T-cell (primary cell): ENCODE measurements at places on chromosomes 16 and 17.

DNA sequence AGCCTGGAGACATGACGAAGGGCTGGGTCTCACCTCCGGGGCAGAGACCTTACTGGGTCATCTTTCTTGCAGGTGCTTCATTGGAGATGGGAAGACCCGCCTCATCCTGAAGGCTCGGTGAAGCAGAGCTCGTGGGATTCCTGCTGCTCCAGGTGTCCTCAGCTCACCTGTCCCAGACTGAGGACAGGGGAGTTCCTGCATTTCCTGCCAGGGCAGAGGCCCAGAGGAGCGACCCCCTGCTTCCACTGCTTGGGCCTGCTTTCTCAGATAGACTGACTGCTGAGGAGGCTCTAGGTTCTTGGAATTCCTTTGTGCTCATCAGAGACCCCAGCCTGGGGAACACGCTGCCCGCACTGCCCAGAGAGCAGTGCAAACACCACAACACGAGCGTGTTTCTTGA, 11.6 kb downstream of the AQP8 start:
- no peak for DNase-seq

- peak; percentile 14 for DNase-seq
Measured at GRCh38 chr16:2154533-2155090, 970 bp upstream of the TRAF7 start.

GRCh38 chr17:77526259-77526711, 385.5 kb downstream of the SEC14L1 start:
- DNase-seq, result no peak

GRCh38 chr17:55246583-55246982, 18.2 kb upstream of the HLF start:
- DNase-seq, result no peak

- DNase-seq, result no peak
Measured at GRCh38 chr17:28563475-28563874, 7.8 kb downstream of the PIGS start.

GRCh38 chr17:71071837-71072236, 902.5 kb downstream of the KCNJ2 start:
- DNase-seq, result no peak

DNA sequence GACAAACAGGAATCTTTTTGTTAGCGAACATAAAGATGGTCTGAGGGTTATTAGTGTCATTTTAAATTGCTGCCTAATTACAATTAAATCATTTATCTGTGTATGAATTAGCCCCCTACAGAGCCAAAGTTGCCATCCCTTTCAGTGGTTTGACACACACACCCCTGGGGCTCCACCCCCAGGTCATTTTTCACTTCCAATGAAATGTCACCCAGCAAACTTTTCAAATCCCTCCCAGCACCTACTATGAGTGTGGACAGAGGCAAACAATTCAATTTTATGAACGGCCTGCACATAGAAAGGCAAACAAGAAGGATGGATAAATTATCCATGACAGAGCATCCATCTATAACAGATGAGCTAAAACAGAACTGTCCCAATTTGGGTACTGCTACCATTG, 2.4 kb downstream of the MYH10 start:
- DNase-seq, result no peak

- no peak for DNase-seq
Measured at GRCh38 chr17:42409523-42410318, 13.3 kb downstream of the CAVIN1 start.

DNA sequence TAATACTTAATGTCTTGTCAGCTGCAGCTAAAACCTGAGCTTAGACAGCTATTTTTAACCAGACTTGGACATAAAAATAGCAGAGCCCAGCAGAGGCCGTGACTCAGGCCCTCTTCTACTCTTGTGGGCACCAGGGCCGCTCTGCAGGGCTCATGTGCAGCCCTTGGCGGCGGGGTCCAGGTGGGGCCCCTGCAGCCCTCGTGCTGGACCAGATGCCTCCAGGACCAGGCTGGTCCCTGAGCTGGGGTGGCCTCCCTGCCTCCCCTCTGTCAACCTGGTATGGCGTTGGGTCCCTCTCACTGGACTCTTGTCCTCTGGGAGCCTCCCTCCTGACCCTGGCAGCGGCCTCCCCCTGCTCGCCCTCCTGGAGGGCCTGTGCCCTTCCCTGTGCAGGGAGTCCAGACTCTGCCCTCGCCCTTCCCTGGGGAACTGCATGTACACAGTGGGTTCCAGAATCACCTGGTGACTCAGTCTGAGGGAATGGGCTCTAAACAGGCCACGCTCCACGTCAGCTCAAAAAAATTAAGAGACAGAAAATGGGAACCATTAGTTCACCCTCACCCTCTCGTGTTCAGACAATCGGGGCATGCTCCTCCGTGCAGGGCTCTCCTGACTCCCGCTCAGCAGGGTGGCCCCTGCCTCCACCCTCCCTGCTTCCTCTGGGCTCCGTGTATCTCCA, 9.7 kb downstream of the CDK5R1 start:
- no peak for DNase-seq

GRCh38 chr16:19974607-19975006, 90.0 kb upstream of the GPRC5B start:
- no peak for DNase-seq

DNA sequence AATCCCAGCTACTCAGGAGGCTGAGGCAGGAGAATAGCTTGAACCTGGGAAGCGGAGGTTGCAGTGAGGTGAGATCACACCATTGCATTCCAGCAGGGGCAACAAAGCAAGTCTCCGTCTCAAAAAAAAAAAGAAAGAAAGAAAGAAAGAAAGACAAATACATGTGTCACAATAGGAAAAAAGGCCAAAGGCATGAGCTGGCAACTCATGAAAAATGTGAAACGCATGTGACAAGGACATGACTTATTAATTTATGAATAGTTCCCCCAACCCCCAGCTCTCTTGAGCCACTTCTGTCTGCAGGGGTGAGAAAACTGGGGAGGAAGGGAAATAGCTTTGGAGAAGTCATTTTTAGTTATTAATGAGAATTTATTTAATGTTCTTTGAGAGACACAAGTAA, 120.6 kb downstream of the AIPL1 start:
- no peak for DNase-seq

DNA sequence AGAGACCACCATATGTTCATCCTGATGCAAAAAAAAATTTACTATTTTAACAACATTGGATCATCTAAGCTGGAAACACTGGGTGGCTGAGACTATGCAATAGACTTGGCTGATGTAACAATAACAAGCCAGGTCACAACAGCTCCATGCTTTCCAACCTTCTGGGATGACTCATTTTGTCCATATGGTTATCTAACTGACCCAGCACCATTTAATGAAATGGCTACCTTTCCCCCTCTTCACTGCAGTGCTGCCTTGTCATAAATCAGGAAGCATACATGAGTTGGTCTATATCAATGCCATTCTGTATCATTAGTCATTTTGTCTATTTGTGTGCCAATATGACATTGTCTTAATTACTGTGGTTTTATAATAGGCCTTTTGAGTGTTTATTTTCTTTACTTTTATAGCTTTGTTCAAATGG, 217.6 kb upstream of the KCNJ16 start:
- no peak for DNase-seq

- DNase-seq, result no peak
Measured at GRCh38 chr17:73099511-73099910, 7.0 kb upstream of the SLC39A11 start.

DNA sequence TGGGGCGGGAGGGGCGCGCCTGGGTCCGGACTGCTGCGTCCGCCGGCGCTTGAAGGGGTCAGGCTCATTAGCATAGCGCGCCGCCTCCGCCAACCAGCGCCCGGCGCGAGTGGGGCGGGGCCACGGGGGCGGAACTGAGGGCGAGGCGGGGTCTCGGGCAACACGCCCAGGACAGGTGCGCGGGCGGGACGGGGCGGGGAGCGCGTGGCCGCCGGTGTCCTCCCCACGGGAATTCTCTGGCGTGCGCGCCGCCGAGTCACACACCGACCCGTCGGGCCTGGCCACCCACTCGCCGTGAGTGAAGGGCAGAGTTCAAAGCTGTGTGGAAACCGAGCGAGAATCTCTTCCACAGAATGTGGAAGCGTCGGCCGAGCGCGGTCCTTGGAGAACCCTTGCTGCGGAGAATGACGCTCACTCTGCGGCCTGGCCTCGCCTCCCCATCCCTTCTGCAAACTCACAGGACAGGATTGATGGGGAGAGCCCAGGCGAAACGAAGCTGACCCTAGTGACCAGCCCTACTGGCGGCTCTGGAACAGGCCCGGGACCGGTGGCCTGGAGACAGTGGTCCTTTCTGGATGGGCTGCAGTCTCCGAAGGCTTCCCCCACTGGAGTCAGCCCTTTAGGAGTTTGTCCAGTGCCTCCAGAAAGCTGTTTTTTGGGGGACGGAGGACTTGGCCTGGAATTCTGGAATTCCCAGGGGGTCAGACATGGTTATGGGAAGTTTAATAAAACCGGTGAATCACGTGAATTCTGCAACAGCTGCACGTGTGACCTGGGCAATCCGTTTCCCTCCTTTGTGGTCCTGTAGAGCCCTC, at the start of gene SNAI3:
SNAI3 (minus strand) TSS at position 69 of the 815 bp plus-strand sequence. CDS start 101 bp downstream, outside the sequence.
- DNase-seq, result peak; percentile 67

DNA sequence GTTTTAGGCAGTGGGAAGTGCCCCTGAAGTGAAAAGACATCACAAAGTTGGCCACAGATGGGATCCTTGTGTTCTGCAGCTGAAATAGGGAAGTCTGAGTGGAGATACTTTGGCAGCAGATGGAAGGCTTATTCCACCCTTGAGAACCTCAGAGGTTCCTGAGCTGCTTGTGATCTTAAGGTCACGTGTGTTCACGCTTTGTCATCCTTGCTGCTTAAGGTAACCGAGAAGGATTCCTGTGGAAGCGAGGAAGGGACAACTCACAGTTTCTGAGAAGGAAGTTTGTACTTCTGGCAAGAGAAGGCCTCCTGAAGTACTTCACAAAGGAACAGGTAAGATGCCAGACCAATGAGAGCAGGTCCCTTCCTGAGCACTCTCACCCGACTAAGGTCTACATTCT, 12.2 kb downstream of the ADAP2 start:
- no peak for DNase-seq

DNA sequence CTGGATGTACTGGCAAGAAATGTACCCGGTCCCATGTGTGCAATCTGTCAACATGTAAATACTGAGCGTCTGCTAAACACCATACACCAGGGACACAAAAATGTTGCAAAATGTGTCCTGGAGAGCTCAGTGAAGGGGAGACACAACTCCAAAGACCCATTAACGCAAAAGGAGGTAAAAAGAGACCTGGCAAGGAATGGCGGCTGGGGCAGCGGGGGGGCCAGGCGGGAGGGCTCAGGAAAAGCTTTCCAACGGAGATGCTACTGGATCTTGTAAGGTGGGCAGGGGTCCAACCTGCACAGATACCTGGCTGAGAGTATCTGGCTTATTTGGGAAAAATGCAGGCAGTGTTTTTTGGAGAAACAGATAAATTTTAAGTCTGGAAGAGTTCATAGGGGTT, 40.7 kb downstream of the ADCY9 start:
- DNase-seq, result no peak

- DNase-seq, result peak; percentile 63
Measured at GRCh38 chr17:82236142-82236971, 7.5 kb downstream of the SLC16A3 start.

DNA sequence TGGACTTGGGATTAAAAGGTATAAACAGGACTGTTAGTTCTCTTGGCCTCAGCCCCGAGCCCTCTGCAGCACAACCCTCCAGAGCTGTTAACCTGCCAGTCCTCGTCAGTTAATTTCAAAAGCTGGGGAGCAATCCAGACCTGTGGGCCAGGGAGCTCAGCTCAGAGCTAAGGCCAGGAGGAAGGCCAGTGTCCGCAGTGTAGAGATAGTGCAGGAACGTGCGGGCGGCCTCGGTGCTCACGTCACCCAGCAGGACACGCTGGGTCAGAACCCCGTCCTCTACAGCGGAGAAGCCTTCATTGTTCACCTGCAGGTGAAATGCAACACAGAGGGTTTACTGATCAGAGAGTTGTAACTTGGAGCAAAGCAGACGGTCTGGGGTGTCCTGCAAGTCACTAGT, 15.4 kb upstream of the NLRC3 start:
- DNase-seq, result no peak

- peak; percentile 8 for DNase-seq
Measured at GRCh38 chr17:48892940-48893645, 506 bp downstream of the ATP5MC1 start.

DNA sequence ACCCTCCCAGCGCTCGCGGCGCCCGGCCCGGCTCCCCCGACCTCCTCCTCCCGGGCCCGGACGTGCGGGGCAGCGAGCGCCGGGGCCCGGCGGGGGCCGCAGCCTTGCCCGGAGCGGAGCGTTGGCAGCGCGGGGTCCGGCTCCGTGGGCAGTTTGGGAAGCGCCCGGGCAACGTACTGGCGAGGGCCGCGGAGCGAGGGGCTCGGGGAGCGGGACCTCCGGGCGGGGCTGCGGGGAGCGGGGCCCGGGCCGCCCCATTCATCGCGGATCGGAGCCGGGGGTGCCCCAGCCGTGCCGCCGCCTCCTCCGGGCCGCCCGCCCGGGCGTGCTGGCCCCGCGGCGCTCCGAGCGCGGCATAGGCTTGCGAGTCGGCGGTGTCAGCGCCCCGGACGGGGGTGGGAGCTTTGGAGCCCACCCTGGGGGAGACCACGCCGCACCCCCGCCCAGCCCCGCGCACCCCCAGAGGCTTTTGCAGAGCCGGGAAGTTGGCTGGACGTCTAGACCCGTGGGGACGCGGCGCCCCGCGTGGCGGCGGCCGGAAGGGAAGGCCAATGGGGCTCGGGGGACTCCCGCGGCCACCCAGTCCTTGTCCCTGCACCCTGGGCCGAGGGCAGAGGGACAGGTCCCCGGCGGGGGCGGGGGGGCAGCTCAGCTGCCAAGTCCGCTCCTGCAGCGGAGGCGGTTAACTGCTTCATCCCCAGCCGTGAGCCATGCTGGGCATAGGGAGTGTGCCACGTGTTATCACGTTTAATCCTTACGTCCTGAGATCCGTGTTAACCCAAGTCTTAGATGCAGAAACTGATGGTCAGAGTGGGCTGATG, 852 bp downstream of the ZNF469 start:
- no peak for DNase-seq
